ENCODE measurements at places on chromosomes 12 and 14.

DNA sequence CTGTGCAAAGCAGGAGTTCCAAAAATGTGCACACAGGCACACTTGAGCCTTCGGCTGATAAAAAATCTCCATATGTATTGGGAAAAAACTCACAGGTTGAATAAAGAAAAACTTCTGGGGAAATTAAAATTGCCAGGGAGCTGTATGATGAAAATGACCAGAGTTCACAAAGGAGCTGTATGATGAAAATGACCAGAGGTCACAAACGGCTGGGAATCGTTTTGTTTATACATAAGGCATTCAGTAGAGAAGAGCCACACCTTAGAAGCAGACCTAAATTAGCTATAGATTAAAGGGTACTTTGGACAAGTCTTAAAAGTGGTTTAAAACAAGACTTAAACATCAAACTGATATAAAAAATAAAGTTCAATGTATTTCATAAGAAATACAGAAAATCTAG, 251.7 kb upstream of the TMEM132C start:
- no peak for DNase-seq

GRCh38 chr12:13147688-13148484, 44.4 kb upstream of the GSG1 start:
- no peak for DNase-seq

DNA sequence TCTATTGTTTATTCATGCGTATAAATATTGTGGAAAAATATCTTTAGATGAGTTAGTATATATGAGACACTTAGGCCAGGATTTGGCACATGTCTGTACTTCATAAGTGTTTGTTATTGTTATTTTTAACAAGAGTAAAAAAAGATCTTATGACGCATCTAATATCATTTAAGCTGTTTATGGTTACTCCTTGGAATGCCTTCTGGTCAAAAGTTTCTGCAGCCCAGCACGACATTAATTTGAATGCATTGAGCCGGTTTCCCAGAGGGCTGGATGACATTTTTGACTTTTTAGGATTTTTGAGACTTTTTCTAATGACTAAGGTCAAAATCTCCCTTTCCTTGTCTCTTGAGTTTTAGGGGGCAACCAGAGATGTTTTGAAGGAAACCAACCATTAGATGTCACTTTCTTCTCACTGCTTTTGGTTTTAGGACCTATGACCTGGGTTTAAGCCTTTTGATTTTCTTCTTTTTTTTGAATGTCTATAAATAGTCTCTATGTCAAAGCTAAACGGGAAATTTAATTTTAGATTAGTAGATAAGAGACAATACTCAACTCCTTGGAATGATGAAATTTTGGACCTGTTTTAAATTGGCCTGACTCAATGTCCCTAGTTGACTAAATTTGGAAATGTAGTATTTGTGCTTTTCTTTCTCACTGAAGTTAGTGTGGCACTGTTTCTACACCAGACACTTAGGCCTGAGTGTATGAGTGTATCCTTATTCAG, 215.5 kb downstream of the AEBP2 start:
- no peak for DNase-seq

- no peak for DNase-seq
These were observed 15.3 kb upstream of the MYF6 start for GRCh38 chr12:80692114-80692513.

- DNase-seq, result no peak
These were observed 89.2 kb downstream of the FOXN3 start for GRCh38 chr14:89327771-89328212.

DNA sequence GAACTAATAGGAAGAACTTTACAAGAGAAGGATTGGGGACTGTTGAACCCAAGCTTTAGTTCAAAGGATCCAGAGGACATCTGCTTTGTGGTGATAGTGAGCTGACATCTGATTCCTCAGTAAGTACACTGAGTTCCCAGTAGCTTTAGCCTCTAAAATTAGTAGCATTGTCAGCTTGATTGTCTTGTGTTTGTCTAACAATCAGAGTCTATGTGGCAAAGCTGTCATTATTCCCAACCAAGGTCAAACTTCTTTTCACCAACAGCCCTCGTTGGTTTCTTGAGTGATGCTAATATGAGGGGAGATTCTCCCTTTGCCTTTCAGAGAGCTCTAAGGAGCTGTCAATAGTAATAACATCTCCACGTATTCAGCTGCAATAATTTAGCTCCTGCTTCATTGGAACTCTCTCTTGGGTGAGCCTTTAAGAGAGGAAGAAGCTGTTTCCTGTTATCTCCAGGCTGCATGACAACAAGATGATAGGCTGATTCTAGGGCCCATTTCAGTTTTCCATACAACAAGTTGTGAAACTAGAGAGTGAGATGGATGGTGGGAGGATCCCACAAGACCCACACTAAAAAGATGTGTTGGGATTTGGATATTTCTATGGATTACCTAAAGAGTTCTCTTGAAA, 46.7 kb downstream of the TGFB3 start:
- DNase-seq, result no peak

GRCh38 chr14:54643696-54644176, 76.8 kb downstream of the SAMD4A start:
- no peak for DNase-seq

DNA sequence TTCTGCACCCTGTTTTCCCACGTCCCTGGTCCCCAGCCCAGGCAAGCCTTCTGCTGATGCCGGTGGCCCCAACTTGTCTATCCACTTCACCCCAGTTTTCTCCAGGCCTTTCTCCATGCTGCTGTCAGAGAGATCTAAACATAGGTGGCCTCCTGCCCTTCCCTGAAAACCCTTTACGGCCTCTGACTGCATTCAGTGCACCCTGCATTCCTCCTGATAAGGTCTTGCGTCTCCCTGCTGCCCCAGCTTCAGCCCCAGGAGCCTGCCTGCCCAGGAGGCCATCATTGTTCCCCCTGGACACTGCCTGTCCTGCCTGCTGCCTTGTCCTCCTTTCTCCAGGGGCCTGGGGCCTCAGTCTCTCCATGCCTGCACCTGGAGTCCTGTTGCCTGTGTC, 29.8 kb downstream of the TRAF3 start:
- no peak for DNase-seq

GRCh38 chr14:70981000-70981952, 74.0 kb downstream of the PCNX1 start:
- no peak for DNase-seq

Measured in GM12892 (cell line).